Epithelial cell of prostate (primary cell): ENCODE measurements at places on chromosomes 7 and 10.
A peak's percentile ranks its signal among the peaks of the same experiment; 100 is the strongest.

GRCh38 chr7:43925984-43926797 is at the start of gene UBE2D4:
Gene UBE2D4, plus strand, starts transcription at chr7:43926436. Its CDS starts 97 bp downstream, at chr7:43926533.
- peak; percentile 49 for DNase-seq

- DNase-seq = no peak
Measured at GRCh38 chr7:28684650-28685241, 272.4 kb downstream of the CREB5 start.

- peak; percentile 72 for DNase-seq
Measured at GRCh38 chr7:107506674-107507339, 37.0 kb downstream of the GPR22 start.

- DNase-seq = no peak
Measured at GRCh38 chr7:115924411-115924810, 106.2 kb downstream of the TFEC start.

DNA sequence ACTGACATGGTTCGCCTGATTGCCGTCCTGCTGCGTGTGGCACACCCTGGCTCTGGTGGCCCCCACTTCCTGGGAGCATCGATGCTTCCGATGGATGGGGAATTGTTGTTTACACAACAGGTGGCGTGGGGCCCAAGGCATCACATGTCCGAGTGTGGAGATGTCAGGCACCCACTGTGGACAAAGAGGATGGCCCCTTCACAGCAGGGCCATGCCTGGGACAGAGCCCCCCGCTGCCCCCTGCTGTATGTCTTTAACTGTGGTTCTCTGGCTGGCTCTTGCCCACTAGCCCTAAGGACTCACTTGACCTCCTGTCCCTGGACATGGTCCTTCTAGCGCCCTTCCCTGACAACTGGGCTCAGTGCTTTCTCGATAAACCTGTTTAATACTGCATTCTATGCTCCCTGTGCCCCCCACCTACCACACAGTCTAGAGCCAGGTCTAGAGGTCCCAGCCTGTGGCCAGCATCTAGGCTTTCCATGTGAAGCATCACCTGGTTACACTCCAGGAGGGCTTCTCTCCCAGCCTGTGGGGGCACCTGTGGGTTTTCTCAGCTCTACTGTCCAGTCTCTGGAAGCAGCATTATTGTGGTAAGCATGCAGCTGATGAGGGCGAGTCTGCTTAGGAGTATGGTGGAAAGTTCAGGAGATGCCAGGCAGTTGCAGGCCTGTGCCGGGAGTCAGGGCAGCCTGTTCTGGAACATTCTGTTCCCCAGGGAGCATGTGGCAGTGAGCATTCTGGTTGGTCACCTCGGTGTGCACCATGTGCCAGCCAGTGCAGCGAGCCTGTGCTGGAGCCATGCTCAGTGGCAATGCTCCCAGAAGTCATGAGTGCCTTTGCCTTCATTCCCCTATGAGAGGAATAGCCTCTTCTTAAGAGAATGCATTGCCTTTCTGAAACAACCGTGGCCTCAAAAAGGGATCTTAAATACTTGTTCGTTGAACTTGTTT is 10.4 kb downstream of the ADCY1 start:
- DNase-seq = no peak

DNA sequence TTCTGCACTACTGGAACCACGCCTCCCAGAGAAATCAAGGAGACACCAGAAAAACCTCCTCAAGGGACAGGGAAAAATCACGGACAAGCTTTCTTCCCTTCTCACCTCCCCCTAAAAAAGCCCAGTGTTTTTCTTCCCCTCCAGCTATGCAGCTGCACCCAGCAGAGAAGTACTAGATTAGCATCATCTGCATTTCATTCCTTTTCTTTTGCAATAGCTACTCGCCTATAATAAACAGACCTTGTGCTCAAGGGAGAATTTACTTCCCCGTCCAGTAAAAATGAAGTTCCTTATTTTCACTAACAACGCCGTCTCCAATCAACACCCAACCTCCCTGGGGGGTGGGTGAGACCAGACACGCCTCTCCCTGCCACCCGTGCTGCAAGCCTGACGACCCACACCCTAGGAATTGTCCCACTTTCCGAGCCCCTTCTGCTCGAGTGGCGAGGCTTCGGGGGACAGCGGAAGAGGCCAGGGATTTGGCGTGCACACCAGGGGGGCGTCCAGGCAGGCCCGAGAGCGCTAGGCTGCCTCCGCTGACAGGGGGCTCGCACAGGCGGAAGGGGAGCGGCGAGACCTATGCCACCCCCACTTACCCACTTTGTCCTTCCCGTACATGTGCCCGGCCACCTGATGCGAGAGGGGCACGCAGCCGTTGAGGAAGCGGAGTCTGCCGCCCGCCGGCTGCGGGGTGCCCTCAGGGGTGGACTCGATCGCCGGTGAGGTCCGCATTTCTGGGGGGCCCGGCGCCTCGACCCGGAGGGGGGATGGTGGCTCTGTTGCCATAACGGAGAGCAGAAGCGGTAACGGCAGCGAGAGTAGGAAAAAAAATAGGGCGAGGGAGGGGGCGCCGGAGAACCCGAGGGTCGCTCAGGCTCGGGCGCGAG is 625 bp downstream of the IPMK start:
- no peak for DNase-seq

- no peak for DNase-seq
Measured at GRCh38 chr10:87799860-87800259, 18.2 kb downstream of the ATAD1 start.

- DNase-seq = no peak
Measured at GRCh38 chr10:30553626-30554439, 75.7 kb downstream of the LYZL2 start.

GRCh38 chr7:1092806-1093501 is 5.0 kb downstream of the GPER1 start:
- DNase-seq = no peak

- DNase-seq = no peak
Measured at GRCh38 chr10:70602665-70603448, at the start of gene PRF1. Gene PRF1, minus strand, starts transcription at chr10:70602741. Its CDS starts 1,839 bp downstream, at chr10:70600902.

- no peak for DNase-seq
Measured at GRCh38 chr10:77041636-77042258, 595.9 kb downstream of the KCNMA1 start.

DNA sequence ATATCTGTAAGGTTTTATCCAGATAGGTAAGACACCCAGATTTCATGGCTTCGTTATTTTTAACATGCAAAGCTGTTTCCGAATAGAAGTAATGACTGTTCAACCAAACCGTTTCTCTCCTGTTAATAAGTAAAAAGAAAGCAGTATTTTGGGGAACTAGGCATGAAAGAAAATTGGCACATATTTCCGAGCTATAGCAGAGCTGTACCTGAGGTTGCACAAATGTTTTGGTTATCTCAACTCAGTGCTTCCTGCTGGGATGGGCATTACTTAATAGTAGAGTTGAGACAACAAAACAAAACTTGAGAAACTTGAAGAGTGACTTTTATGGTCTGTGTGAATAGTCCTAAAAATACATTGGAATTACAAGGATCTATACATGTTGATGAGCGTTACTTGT is 564.3 kb upstream of the SORCS1 start:
- no peak for DNase-seq

GRCh38 chr7:121562259-121562658 is 166.2 kb upstream of the FAM3C start:
- DNase-seq = no peak

GRCh38 chr10:104028146-104028545 is 57.5 kb downstream of the COL17A1 start:
- no peak for DNase-seq

DNA sequence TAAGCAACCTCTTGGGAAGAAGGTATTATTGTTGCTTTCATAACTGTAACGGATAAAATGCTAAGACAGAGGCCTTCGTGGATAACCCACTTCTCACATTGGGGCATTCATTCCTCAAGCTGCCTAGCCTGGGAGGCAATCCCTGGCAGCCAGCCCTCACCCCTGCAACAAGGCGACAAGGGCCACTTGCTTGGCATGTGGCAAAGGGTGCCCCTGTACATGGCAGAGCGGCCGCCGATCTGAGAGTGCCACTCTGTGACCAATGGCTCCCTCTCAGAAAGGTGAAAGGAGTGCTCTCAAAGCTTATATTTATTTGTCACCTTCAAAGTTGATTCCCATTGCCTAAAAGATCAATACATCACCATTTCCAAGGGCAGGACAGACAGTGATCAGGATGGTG is 31.9 kb downstream of the EBF3 start:
- no peak for DNase-seq

GRCh38 chr7:5179756-5180155 is 10.3 kb upstream of the WIPI2 start:
- no peak for DNase-seq

- DNase-seq = peak; percentile 74
Measured at GRCh38 chr10:60611291-60611747, 167.0 kb upstream of the CDK1 start.

DNA sequence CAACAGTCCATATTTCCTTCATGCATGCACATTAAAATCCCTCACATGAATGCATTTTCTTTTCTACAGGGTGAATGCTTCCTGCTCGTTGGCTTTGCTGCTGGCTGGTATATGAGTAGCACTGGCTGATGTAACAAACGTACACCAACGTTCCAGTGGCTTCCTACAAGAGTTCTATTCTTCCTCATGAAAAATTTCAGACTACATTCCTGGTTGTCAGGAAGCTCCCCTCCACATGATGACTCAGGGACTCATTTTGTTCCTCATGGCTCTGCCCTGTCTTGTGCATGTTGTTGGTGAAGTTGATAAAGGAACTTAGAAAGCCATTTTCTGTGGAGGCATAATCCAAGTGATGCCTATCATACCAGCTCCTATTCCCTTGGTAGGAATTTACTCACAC is 470.7 kb upstream of the KLF6 start:
- no peak for DNase-seq

- DNase-seq = no peak
Measured at GRCh38 chr7:134995239-134996096, 9.2 kb downstream of the AGBL3 start.

- DNase-seq = no peak
Measured at GRCh38 chr7:7970531-7971307, 2.1 kb downstream of the GLCCI1 start.

DNA sequence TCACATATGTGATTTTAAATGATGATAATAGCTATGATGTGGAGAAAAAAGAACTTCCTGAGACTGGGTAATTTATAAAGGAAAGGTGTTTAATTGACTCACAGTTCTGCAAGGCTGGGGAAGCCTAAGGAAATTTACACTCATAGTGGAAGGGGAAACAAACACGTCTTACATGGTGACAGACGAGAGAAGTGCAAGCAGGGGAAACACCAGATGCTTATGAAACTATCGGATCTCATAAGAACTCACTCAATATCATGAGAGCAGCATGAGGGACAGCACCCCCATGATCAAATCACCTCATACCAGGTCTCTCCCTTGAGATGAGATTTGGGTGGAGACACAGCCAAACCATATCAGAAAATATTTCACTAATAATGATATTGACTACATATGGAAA is 4.1 kb upstream of the LIPN start:
- no peak for DNase-seq

DNA sequence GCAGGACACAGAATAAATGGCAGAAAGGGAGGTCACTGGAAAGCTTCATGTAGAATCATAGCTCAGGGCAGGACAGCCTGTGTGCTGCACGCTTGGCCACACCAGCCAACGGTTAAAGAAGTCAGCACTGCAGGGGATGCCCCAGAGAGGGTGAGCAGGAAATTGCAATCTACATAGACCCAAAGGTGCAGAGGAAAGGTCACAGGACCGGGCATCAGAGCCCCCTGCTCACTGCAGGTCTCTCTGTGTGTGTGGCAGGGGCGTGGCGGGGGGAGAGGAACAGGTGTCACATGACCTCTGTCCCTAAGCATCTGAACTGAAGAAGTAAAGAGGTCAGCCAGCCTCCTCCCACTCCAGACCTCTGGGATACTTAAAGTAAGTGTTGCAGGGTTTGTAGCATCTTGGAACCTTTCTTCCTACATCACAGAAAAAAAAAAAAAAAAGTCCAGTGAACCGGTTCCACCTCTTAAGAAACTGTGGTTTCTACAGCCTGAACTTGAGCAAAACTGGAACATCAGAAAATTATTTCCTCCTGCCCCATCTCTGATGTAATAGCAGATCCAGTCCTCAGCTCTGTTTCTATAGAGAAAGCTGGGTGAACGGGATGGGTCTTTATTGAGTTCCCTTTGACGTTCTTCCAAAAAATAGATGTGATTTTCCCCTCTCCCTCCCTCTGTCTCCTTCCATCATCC is 64.3 kb downstream of the RGS10 start:
- DNase-seq = no peak

GRCh38 chr10:118708571-118708970 is 46.2 kb downstream of the CACUL1 start:
- DNase-seq = no peak

- DNase-seq = no peak
Measured at GRCh38 chr10:51654918-51655317, 44.5 kb downstream of the CSTF2T start.

- DNase-seq = peak; percentile 48
Measured at GRCh38 chr10:85548034-85548433, 818.6 kb downstream of the GRID1 start.

GRCh38 chr10:14810969-14811953 is 26.6 kb downstream of the CDNF start:
- no peak for DNase-seq

DNA sequence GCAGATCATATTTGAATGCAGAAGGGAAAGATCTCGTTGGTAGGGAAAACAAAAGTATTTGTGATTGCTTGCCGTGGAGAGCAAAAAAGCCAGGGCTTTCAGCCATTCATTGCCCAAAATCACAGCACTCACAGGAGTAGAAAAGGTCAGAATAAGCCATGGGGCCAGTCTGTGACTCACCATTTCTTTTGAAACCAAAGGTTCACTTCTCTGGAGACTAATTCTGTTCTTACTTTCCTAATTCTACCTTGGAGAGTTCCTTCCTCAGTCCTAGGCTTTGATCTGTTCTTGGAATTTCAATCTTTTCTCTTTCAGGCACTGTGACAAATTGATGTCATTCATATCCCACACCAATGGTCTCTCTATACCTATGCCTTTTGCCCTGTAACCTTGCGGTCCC is 54.1 kb upstream of the FAM180A start:
- DNase-seq = no peak

DNA sequence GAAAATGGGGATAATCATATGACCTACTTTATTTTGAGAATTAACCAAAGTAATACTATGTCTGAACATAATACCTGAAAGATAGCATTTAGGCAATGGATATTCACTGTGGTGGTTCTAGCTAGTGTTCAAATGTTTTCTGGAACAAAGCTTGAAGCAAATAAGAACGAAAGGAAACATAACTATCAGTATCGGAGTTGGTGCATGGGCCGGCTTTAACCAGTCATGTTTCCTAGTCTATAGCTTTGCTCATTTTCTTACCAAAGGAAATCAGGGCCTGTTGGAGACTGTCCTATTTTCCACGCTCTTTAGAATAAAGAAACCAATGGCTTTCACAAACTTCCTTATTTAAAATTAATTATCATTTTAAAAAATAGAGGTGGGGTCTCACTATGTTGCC is 8.9 kb downstream of the IL2RA start:
- DNase-seq = no peak

GRCh38 chr7:26862834-26863233 is 1.6 kb downstream of the SKAP2 start:
- no peak for DNase-seq

DNA sequence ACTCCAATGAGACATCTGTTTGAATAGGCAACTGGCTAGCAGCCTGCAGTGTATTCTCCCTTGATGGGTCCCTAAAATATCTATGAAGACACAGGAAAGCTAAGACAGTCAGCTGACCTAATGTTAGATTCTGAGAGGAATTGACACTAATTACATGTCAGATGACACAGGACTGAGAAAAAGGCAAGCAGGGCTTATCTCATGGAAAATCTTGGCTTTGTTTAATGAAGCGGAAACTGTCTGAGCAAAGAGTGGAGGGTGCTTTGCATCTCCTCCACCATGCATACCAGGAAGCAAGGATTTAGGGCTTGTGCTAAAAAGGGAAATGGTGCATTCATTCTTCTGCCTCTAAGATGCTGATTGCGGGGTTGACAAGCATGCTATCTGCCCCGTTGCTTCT is 135.5 kb upstream of the GLI3 start:
- no peak for DNase-seq

GRCh38 chr7:16939161-16939560 is 57.4 kb upstream of the AGR3 start:
- no peak for DNase-seq
